ENCODE measurements at places on chromosomes 1 and 21. TPM values are rescaled to one million over a fixed set of nuclear protein-coding genes. Genes with fewer than 3 reads are reported as not detected.

GRCh38 chr1:71307451-71307850, 226.6 kb upstream of the ZRANB2 start:
- H3K4me3 ChIP-seq: no peak overlapping the region
- no peak overlapping the region for H3K27ac ChIP-seq
- H3K27me3 ChIP-seq: no peaks in the 10 kb centered on the region
- H3K36me3 ChIP-seq: no peaks in the 10 kb centered on the region
- DNase-seq: no peak
- no peaks in the 10 kb centered on the region for H3K4me1 ChIP-seq

- H3K4me3 ChIP-seq: no peak overlapping the region
- DNase-seq: no peak
- peaks cover 16% of the 10 kb centered on the region for H3K4me1 ChIP-seq
Measured at GRCh38 chr1:63148825-63149645, 173.3 kb upstream of the FOXD3 start.

DNA sequence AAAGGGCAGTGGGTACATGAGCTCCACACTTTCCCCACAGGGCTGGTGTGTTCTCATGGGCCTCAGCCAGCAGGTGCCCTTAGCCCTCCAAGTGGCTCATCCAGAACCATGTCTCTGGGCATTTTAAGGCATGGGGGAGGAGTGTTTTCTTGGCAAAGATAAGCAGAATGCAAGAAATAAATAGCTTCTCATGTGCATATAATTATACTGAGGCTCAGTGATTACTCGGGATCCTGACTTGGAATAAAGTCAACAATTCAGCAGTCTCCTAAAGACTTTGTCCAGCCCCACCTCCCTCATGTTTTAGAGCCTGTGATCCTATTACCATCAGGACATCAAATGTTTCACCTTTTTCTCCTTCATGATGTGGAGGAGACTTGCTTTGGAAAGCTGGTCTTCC, 92.7 kb upstream of the COG2 start:
- H3K4me3 ChIP-seq: no peak overlapping the region
- no peak overlapping the region for H3K27ac ChIP-seq
- no peaks in the 10 kb centered on the region for H3K36me3 ChIP-seq
- no peaks in the 10 kb centered on the region for H3K4me1 ChIP-seq

GRCh38 chr1:114097109-114097508, 56.6 kb downstream of the SYT6 start:
- H3K36me3 ChIP-seq: no peaks in the 10 kb centered on the region
- no peak for DNase-seq
- H3K4me1 ChIP-seq: peaks cover 11% of the 10 kb centered on the region
- H3K4me3 ChIP-seq: no peak overlapping the region
- H3K27ac ChIP-seq: no peak overlapping the region

The FOXO6 gene
- total RNA-seq: 34.8 TPM

The PCSK9 gene
- 1.6 TPM for total RNA-seq

The HSPG2 gene
- total RNA-seq: 221 TPM
